ENCODE measurements at places on chromosomes 2 and 18. TPM values are rescaled to one million over a fixed set of nuclear protein-coding genes. Genes with fewer than 3 reads are reported as not detected.
A peak's percentile ranks its signal among the peaks of the same experiment; 100 is the strongest.

The ANKRD30BL gene
- total RNA-seq = not detected

The SCYGR5 gene
- total RNA-seq = not detected

The SNTG2 gene
- 0.72 TPM for total RNA-seq

The L3MBTL4 gene
- 3.8 TPM for total RNA-seq

The AKAIN1 gene
- total RNA-seq = not detected

The POLE4 gene
- total RNA-seq = 59.2 TPM

The GATA6 gene
- total RNA-seq = 52.7 TPM

DNA sequence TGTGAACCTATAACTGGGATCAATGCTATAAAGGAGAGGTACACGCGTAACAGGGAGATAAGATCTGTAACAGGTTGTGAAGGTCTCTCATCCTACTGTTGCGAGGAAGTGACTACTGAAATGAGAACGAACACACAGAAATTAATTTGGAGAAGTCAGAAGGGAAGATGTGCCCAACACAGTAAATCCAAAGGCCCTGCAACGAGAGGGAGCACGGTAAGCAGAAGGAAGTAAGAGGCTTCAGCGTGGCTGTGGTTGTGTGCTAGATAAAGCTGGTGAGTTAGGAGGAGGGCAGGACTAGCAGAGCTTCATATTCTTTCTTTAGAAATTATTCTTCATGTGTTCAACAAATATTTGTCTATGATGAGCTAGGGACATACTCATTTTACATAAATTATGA is 2.5 kb upstream of the ATG16L1 start:
- no peaks in the 10 kb centered on the region for H3K36me3 ChIP-seq
- H3K4me1 ChIP-seq = peaks cover 15% of the 10 kb centered on the region
- no peak overlapping the region for H3K27ac ChIP-seq
- H3K27me3 ChIP-seq = no peaks in the 10 kb centered on the region
- DNase-seq = no peak
- no peak overlapping the region for H3K4me3 ChIP-seq

DNA sequence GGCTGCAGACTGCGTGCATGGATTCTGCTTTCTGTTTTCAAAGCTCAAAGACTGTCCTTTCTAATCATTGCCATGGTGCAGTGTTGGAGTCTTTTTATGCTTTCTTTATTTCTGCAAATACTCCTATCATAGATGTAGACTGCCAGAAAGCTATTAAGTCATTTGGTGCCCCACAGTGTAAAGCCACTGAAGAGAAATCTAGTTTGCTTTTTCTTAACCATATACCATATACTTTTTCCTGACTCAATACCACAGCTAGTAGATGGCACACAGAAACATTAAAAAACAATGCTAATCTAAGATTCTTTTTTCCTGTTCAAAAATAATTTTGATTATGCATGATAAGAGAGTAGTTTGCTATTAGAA is 109.9 kb upstream of the RAB27B start:
- H3K4me1 ChIP-seq = no peaks in the 10 kb centered on the region
- no peaks in the 10 kb centered on the region for H3K27me3 ChIP-seq
- no peak for DNase-seq
- H3K4me3 ChIP-seq = no peak overlapping the region
- no peaks in the 10 kb centered on the region for H3K36me3 ChIP-seq

DNA sequence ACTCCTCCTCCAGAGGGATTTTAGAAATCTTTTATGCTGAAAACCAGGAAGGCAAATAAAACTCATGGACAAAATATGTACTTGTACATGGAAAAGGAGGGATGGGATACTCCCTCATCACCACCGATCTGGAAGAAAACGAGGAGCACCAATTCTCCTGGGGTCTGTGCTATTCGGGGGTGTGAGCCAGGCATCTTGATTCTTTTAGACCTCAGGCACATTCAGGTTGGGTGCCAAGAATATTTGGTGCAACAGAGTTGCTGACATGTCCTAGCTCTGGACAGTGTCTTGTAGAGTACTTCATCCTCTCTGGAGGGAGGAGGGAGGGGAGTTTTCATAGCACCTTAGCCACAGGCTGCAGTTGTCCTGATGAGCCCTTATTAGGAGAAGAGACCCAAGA is 163.0 kb downstream of the PRKCE start:
- no peaks in the 10 kb centered on the region for H3K36me3 ChIP-seq
- DNase-seq = no peak
- H3K27ac ChIP-seq = no peak overlapping the region
- H3K27me3 ChIP-seq = no peaks in the 10 kb centered on the region

GRCh38 chr2:237998530-237998929 is 31.7 kb downstream of the UBE2F start:
- H3K27me3 ChIP-seq = no peaks in the 10 kb centered on the region
- H3K4me3 ChIP-seq = no peak overlapping the region
- no peaks in the 10 kb centered on the region for H3K36me3 ChIP-seq
- no peak overlapping the region for H3K27ac ChIP-seq
- H3K4me1 ChIP-seq = no peaks in the 10 kb centered on the region

GRCh38 chr2:73759285-73759764 is 20.6 kb downstream of the DUSP11 start:
- H3K36me3 ChIP-seq = peaks cover 6% of the 10 kb centered on the region
- H3K4me1 ChIP-seq = no peaks in the 10 kb centered on the region
- no peak for DNase-seq
- H3K27me3 ChIP-seq = no peaks in the 10 kb centered on the region

- no peaks in the 10 kb centered on the region for H3K4me1 ChIP-seq
- no peak overlapping the region for H3K4me3 ChIP-seq
- H3K36me3 ChIP-seq = no peaks in the 10 kb centered on the region
These were observed 83.1 kb downstream of the EDAR start for GRCh38 chr2:108905906-108906305.

DNA sequence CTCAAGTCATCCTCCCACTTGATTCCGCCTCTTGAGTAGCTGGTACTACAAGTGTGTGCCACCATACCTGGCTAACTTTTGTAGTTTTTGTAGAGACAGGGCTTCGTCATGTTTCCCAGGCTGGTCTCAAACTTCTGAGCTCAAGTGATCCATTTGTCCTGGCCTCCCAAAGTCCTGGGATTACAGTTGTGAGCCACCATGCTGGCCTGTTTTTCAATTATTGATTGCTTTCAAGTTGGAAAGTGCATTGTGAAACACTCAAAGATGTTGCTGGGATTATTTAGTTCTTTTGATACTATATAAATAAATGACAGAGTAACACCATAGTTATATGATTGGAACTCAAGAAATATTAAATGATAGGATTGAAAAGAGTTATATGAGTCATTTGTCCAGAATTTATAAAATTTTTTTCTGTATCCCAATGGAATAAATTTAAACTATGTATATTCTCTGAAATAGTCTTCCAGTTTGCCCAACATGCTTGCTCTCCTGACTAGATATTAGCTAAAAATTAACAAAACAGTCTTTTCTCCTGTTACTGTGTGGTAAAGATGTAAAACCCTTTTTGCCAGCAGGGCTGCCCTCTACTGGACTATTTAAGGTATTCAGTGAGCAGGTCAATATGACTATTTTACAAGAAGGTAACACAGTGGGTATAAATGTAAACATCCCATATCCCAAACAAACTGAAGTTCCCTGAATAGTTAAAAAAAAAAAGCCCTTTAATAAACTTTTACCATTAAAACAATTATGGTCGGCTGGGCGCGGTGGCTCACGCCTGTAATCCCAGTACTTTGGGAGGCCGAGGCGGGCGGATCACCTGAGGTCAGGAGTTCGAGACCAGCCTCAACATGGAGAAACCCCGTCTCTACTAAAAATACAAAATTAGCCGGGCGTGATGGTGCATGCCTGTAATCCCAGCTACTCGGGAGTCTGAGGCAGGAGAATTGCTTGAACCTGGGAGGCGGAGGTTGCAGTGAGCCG is 42.7 kb downstream of the ACSL3 start:
- no peaks in the 10 kb centered on the region for H3K36me3 ChIP-seq
- peak; percentile 49 for DNase-seq
- H3K4me1 ChIP-seq = no peaks in the 10 kb centered on the region
- H3K4me3 ChIP-seq = no peak overlapping the region

DNA sequence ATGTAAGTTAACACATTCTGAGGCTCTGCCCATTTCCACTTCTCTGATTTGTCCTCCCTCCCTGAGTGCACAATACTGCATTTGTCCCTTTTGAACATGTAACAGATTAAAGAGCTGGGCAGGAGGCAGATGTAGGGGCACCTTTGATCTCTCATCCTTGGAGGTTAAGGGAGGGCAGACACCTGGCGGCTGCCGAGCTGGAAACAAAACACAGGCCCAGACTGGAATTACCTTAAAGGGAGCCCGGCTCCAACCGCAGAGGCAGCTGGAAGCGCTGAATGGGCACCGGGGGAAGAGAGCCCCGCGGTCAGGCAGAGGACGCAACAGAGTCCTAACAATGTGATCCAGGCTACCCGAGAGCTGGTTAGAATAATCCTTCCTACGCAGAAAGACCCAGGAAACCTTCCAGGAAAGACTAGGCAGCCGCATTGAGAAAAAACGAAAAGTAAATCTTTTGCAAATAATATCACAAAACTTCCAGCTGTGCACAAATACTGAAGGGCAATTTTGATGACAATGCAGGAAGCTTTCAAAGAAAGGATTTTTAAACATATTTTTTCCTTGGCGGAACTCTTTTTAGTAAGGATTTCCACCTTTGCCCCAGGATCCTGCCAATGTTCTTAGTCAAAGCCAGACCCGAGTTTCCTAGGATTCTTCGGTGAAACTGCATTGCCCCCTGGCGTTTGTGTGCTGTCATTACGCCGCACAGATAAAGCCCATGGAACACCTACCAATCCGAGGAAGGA is 216.0 kb downstream of the TGIF1 start:
- peaks cover 5% of the 10 kb centered on the region for H3K4me1 ChIP-seq
- H3K27ac ChIP-seq = peak overlapping the region; percentile 72
- H3K36me3 ChIP-seq = no peaks in the 10 kb centered on the region
- H3K27me3 ChIP-seq = no peaks in the 10 kb centered on the region
- peak; percentile 91 for DNase-seq

- no peaks in the 10 kb centered on the region for H3K36me3 ChIP-seq
- H3K27me3 ChIP-seq = no peaks in the 10 kb centered on the region
- no peak overlapping the region for H3K27ac ChIP-seq
- H3K4me1 ChIP-seq = no peaks in the 10 kb centered on the region
- H3K4me3 ChIP-seq = no peak overlapping the region
These were observed 97.0 kb upstream of the MC4R start for GRCh38 chr18:60469387-60470100.

DNA sequence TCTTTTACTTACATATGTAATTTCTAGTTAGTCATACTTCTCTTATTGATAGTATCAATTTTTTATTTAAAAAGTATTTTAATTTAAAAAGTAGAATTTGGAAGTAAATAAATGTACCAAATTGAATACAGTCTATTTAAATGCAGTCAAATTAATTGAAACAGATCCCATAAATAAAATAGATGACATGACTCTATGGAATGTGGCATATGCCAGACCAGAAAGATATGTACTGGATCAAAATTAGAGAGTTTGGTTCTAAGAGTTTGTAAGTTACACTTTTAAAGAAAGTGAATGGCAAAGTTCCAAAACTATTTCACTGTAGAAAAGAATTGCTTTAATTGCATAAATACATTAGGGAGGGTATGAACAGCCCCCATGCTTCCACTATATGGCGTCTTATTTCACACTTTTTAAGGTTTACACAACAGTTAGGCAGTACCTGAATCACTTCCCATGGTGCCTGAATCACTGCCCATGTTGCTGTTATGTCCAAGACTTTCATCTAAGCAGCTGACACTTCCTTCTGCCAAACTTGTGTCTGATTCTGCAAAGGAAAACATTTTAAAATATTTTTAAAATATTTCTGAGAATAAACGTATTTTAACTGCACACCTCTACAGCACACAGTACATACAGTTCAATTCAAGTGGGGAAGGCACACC is 25.2 kb downstream of the IFIH1 start:
- DNase-seq = no peak
- H3K4me3 ChIP-seq = no peak overlapping the region
- no peak overlapping the region for H3K27ac ChIP-seq
- no peaks in the 10 kb centered on the region for H3K27me3 ChIP-seq

- H3K36me3 ChIP-seq = no peaks in the 10 kb centered on the region
- no peak overlapping the region for H3K4me3 ChIP-seq
- peaks cover 6% of the 10 kb centered on the region for H3K4me1 ChIP-seq
- peak; percentile 76 for DNase-seq
These were observed 29.6 kb downstream of the TFCP2L1 start for GRCh38 chr2:121255358-121255757.

GRCh38 chr2:58560531-58560930 is 319.4 kb upstream of the FANCL start:
- DNase-seq = no peak
- no peak overlapping the region for H3K27ac ChIP-seq
- no peaks in the 10 kb centered on the region for H3K36me3 ChIP-seq
- H3K4me3 ChIP-seq = no peak overlapping the region

- DNase-seq = no peak
- no peak overlapping the region for H3K4me3 ChIP-seq
- H3K36me3 ChIP-seq = no peaks in the 10 kb centered on the region
- no peaks in the 10 kb centered on the region for H3K27me3 ChIP-seq
- no peaks in the 10 kb centered on the region for H3K4me1 ChIP-seq
These were observed 211.3 kb downstream of the ERBB4 start for GRCh38 chr2:212327171-212327809.

- no peaks in the 10 kb centered on the region for H3K4me1 ChIP-seq
- H3K36me3 ChIP-seq = no peaks in the 10 kb centered on the region
- DNase-seq = no peak
- no peak overlapping the region for H3K4me3 ChIP-seq
These were observed 3.5 kb downstream of the ICOS start for GRCh38 chr2:203940039-203940438.

- H3K4me3 ChIP-seq = no peak overlapping the region
- H3K4me1 ChIP-seq = no peaks in the 10 kb centered on the region
- peak; percentile 14 for DNase-seq
- no peaks in the 10 kb centered on the region for H3K27me3 ChIP-seq
- H3K27ac ChIP-seq = no peak overlapping the region
These were observed 162.0 kb downstream of the RTP5 start for GRCh38 chr2:242031481-242032019.

GRCh38 chr2:196383799-196384198 is 212.4 kb upstream of the STK17B start:
- H3K27ac ChIP-seq = no peak overlapping the region
- H3K4me1 ChIP-seq = no peaks in the 10 kb centered on the region
- H3K36me3 ChIP-seq = no peaks in the 10 kb centered on the region
- H3K27me3 ChIP-seq = no peaks in the 10 kb centered on the region

DNA sequence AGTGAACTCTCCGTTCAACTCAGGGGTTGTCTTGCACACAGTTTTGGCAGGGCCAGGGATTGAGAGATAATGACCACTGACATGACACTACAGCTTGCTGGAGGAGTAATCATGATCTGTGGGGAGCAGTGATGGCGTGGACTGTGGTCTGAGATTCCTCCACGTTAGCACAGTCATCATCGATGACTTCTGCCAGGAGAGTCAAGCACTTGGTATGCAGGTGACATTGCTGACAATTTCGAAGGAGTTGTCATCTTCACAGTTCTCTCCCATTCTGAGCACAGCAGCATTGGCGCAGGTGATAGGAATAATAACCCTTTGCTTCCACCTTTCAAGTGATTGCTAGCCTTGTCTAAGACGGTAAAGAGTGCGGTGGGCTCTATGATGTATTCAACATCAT is 79.8 kb downstream of the SGPP2 start:
- no peak overlapping the region for H3K4me3 ChIP-seq
- DNase-seq = no peak
- H3K4me1 ChIP-seq = no peaks in the 10 kb centered on the region
- H3K27ac ChIP-seq = no peak overlapping the region
- H3K27me3 ChIP-seq = no peaks in the 10 kb centered on the region

Data from colonic mucosa (tissue), 4 donors.